HepG2 (cell line): ENCODE measurements at places on chromosomes 5 and 9.
A peak's percentile ranks its signal among the peaks of the same experiment; 100 is the strongest.

- DNase-seq = no peak
Measured at GRCh38 chr9:76032038-76032796, 141.7 kb downstream of the PCSK5 start.

GRCh38 chr5:116640236-116640635 is 65.6 kb upstream of the SEMA6A start:
- no peak for DNase-seq

DNA sequence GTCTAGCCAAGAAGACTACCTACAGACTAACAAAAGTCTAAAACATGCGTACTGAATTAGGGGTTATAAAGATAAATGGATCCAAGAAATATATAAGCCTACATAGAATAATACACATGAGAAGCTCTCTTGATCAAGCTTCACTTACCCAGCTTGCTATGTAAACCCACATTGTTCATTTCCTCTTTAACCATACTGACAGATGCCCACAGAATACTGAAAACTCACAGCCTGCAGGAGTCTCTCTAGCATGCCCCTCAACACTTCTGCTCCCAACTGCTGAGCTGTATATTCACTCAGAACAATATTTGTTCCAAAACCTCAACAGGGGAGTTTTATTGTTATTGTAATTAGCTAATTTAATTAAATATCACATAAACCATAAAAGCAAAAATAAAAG is 52.4 kb downstream of the RFX3 start:
- DNase-seq = no peak

DNA sequence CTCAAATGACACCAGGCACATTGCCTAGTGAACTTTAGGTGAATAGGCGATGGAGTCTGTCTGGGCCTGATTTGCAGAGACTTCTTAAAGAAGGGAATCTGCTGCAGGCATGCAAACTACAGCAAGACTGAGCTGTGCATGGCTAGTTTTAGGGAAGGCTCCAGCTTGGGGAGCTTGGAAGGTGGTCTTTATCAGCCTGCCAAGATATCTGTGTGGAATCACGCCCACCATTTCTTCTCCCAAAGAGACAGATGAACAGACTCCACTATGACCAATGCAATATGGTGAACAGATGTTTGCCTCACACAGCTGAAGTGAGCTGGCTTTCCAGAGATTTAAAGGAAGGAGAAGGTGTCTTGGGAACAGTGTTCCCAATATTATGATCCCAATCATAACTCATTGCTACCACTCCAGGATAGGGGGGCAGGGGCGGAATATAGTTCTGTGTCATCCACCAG is 129.0 kb upstream of the HMHB1 start:
- DNase-seq = no peak

- DNase-seq = no peak
Measured at GRCh38 chr9:126721564-126721981, 83.3 kb upstream of the ZBTB43 start.

DNA sequence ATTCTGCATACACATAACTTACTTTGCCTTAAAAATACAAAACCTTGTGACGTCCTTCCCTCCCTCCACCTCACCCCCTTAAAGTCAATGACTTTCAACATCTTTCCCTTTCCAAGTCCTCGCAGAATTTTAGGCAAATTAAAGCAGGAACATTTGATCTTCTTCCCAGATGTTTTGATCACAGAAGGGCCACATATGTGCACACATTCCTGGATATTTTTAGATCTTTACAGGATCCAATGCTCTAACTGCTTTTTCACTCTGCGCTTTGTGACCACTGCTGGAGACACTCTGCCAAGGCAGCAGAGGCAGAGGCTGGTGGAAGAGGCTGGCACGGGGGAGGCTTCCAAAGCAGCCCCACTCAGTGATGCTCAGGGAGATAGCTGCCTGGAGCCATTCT is 130.7 kb downstream of the SEC61B start:
- DNase-seq = no peak

- DNase-seq = no peak
Measured at GRCh38 chr5:93891491-93892480, 150.4 kb upstream of the POU5F2 start.

DNA sequence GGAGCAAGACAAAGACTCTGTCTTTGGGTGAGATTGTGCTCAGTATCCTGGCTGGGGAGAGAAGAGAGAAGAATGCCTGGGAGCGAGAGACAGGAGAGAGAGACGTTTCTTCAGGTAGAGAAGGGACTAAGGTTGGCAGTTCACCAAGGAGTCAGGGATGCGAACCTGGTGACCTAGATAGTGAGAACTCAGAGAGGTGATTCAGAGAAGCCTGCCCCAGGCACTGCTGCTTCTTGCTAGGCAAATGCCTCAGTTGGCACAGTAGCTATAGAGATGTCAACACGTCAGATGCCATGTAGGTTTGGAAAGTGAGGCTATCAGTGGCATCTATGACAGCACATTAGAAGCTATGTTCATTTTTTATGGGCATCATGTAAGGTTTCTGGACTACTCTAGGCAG is 231.6 kb upstream of the VLDLR start:
- no peak for DNase-seq

DNA sequence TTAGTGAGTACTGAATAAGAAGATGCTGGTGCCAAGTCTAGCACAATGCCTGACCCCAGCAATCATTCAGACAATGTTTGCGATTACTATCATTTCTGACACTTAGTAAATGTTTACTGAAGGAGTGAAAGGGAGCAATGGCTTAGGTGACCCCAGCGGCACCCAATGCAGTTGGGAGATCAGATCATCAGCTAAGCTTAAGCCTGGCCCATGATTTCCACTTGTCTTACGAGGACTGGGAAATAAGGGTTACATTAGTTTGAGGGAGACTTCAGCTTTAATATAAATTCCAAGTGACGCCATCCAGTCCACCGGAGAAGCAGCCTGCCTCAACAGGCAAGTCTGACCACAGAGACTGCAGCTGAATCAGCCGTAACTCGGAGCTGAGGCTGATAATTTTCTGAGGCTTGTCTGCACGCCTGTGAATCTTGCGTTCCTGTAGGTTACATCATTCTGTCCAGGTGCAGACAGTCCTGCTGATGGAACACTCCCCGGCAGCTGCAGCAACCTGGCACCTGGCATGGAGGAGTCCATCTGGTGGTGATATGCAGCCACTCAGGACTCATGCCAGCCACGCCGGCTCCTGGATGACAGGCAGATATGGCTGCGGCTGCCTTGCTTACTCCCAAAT is 34.9 kb upstream of the FGF1 start:
- DNase-seq = peak; percentile 45

GRCh38 chr9:137454145-137454596 is 5.0 kb downstream of the NSMF start:
- DNase-seq = no peak

GRCh38 chr9:76357555-76357954 is 36.7 kb downstream of the RFK start:
- DNase-seq = no peak

- no peak for DNase-seq
Measured at GRCh38 chr5:73733219-73733618, 107.2 kb downstream of the ARHGEF28 start.

GRCh38 chr5:128844354-128844923 is 120.8 kb upstream of the SLC27A6 start:
- no peak for DNase-seq

DNA sequence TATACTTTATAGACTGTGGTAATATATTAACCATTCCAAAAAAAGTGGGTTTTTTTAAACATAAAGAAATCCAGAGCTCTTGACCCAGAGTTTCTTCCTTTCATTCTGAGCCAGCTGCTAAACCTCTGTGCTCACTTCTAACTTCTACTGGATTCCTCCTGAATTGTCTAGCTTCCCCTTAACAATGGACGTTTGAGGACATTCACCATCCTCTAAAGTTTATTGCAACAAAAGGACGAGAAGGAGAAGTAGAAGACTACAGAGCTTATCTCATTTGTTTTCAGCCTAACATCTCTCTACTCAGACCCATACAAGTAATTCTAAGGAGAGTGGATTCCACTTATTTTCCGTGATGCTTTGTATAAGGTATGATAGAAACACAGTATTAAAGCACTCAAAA is 284.2 kb downstream of the MAST4 start:
- no peak for DNase-seq
